Panc1 (cell line): ENCODE measurements at places on chromosomes 13 and 19.

DNA sequence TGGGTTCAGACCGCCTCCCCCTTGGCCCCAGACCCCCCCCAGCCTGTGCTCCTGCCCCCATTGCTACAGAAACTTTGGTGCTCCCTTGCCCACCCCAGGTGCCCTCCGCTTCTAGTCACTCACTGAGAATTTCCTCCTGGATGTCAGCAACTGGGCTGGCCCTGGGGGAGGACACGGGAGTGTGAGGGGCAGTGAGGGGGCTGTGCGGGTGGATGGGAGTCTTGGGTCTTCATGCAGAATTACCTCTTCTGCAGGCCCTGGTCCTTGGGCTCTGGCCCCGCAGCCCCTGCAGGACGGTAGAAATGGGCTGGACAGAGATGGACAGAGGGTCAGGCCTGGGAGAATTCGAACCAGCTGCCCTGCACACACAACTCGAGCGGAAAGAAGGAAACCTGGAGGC is 4.8 kb downstream of the LILRB5 start:
- no peak for DNase-seq

DNA sequence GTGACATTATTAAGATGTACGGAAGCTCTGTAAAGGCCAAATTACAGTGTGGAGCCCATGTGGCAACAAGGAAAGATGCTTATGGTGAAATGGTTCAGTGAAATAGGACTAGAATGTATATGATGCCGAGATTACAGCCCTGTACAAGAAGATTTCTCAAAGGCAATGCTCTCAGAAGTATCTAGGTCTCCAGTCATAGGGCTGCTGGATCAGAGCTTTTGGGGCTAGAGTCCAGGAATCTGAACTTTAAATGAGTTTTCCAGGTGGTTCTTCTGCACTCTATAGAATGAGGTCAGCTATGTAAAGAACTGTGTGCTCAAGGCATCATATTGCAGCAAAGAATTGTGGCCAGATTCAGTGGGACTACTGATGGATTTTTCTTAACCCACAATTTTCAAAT is 75.4 kb upstream of the STK24 start:
- no peak for DNase-seq

DNA sequence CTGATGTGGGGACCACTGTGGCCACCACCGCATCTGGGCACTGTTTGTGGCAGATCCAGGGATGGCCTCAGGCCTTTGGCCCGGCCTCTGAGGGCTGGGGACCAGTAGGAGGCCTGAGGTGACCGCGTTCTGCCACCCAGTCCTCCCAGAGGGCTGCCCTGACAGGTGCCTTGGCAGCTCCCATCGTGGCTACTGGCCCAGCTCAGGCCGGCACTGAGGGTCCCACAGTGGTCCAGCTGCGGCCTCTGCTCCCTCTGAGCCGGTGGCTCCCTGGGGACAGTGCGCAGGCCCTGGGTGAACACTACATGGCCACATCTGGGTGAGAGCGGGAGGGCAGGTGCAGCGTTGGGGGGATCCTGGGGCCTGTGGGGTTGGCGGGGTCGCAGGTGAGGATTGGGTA is 61.9 kb downstream of the KDM4B start:
- DNase-seq: no peak

DNA sequence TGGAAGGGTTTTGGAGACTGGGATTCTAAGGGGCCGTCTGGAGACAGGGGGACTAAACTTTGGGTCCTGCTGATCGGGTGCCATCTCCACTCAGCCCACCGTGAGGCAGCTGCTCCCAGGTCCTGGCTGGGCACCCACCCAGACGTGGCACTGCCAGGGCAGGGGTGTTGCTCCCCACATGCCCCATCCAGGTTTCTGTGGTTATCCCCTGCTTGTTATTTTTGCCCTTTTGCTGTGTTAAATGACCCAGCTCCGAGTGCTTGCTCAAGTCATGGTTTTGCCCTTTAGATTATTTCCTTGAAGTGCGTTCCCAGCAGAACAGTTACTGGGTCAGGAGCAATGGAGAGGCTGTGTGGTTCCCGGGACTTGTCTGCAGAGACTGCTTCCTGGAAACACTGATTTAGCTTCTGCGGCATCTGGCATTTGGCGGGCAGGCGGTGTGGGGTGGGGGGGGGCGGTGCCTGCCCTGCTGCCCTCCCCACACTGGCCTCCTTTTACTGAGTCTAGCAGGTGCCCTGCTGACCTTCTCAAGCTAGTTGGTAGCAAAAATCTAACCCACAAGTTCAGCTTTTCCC is 1.9 kb downstream of the RAB11B start:
- no peak for DNase-seq

- DNase-seq: no peak
These were observed 472.5 kb downstream of the COG6 start for GRCh38 chr13:40127925-40128324.

- no peak for DNase-seq
These were observed 40.1 kb downstream of the SLC7A9 start for GRCh38 chr19:32829345-32829896.

DNA sequence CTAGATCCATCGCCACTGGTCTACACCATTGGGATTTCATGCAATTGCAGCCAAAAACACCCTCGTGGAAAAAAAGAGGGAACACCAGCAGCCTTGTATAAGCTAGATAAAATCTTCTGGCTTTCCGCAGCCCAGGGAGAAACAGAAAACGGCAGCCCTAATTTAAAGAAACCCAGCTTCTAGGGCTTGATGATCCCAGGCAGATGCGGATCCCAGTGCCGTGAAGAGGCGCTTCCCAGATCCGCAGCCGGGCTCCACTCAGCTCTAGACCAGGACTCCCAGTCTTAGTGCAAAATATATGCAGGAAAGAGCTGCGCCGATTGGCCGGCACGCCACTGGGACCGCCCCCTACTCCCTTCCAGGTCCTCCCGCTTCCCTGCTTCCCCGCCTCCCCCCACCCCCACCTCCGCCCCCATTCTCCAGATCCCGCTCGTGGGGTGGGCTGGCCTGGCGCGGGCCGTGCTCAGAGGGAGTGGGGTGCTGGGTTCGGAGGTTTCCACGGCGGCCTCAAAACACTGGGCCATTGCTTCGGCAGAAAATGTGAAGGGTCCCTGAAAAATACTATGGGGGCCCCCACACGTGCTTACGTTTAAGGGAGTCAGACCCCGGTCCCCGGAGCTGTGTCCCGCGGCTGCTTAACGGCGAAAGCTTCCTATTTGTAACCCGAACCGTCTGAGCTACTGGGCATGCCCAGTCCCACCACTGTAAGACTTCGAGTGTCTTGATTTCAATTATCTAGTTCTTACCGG is 63.1 kb downstream of the SERP2 start:
- DNase-seq: peak; percentile 52

- no peak for DNase-seq
These were observed 57.3 kb downstream of the ELF1 start for GRCh38 chr13:40961826-40962225.

- DNase-seq: no peak
These were observed at the start of gene CYTH2 for GRCh38 chr19:48469289-48469881. Gene CYTH2 (plus strand): TSS chr19:48469369. CDS start chr19:48469508, 139 bp downstream.

- DNase-seq: no peak
These were observed 639.0 kb upstream of the KLHL1 start for GRCh38 chr13:70747262-70747661.

- no peak for DNase-seq
These were observed 68.2 kb upstream of the PCDH9 start for GRCh38 chr13:67298297-67298696.

GRCh38 chr19:13334801-13335481 is 171.3 kb downstream of the CACNA1A start:
- no peak for DNase-seq

DNA sequence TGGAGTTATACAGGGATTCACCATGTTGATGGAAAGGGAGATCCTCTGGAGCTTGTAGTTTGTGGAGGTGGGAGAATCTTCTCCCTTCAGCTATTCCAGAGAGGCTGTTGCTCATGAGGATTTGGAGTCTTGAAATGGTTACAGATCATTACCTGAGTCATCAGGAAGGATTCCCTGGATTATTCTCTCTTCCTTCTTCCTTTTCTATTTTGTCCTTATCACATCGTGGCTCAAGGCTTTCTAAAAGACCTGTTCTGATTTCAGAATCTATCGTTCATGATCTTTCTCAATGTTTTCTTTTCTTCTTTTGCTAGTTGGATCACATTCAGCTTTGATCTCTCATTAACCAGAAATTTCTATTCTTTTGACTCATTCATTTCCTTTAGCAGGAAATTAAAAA is 196.0 kb downstream of the KLF5 start:
- no peak for DNase-seq

- no peak for DNase-seq
These were observed at the start of gene RASA3 for GRCh38 chr13:114132419-114133121. Gene RASA3 (minus strand): TSS chr13:114132623. CDS start chr13:114132489, 134 bp downstream.

DNA sequence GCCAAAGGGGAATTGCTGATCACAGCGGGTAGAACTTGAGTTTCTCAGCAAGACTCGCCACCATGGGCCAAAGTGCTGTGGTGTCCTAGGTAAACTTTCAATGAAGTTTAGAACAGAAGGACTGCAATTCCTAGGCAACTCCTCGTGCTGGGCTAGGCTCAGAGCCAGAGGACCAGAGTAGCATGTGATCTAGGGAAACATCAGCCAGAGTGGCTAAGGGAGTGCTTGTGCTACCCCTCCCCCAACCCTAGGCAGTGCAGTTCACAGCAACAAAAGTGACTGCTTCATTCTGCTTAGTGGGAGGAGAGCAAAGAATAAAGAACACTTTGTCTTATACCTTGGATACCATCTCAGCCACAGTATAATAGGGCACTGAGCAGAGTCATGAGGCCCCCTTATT is 1658.6 kb upstream of the MIR17HG start:
- no peak for DNase-seq

- DNase-seq: no peak
These were observed 71.9 kb upstream of the IPO5 start for GRCh38 chr13:97881556-97881955.

- DNase-seq: no peak
These were observed 2.3 kb upstream of the TPM4 start for GRCh38 chr19:16073988-16074387.

- no peak for DNase-seq
These were observed 214.7 kb upstream of the MIR17HG start for GRCh38 chr13:91132786-91133185.

DNA sequence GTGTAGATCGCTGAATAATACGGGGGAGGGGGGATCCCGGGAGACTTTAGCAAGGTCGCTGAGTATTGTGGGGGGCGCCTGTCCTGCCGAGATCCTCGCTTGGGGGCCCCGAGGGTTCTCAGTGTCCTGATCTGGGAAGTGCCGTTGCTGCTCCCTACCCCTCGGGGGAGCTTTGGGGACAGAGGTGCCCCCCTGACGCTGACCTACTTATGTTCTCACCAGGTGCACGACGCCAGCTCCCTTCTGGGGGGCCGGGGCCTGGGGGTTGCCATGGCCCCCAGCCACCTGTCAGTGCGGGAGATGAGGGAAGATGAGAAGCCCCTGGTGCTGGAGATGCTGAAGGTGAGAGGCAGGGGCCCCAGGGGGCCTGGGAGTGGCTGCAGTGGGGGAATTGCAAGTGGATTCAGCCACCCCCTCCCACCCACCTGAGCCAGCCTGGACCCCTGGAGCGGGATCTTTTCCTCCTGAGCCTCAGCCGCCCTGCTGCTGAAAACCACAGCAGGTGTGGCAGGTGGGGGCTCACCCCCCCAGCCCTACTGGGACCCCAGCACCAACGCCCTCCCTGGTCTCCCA is 537 bp downstream of the NAT14 start:
- no peak for DNase-seq

GRCh38 chr13:39362652-39363381 is 240.2 kb downstream of the LHFPL6 start:
- DNase-seq: no peak

GRCh38 chr13:26222520-26223046 is 469 bp upstream of the RNF6 start:
- peak; percentile 18 for DNase-seq

DNA sequence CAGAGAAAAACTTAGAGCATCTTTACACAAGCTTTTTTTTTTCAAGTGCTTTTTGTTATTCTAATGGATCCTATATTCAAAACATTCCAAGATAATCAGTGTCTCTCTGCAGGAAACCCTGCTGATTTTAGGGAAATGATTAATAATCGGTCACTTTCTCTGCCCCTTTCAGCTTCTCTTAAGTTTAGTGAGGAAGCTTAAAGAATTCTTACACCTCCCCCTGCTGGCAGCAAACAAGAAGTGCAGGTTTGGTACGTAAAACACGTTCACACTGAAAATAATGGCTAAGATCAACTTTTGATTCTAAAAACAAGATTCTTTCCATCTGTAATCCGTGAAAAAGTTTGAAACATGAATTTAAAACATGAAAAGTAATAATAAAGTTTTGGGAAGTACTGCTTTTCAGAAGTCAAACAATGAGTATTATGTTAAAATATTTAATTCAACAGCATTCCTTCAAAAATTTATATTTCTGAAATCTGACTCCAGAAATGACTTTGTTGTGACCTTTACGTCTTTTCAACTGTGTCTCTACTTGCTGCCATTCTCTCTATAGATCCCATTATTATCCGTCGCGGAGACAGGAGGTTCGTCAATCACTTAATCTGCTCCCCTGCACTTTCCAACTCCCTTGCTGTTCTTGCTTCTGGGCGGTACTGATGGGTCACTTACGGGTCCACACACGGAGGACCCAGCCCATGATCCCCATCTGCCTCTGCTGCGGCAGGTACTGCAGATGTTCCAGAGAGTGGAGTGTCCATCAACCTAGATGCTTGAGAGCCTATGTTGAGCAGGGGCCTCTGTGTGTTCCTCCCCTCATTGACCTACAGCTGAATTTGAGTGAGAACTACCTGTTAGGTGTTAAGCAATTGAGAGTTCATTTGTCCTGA is 203.1 kb upstream of the EDNRB start:
- DNase-seq: no peak

DNA sequence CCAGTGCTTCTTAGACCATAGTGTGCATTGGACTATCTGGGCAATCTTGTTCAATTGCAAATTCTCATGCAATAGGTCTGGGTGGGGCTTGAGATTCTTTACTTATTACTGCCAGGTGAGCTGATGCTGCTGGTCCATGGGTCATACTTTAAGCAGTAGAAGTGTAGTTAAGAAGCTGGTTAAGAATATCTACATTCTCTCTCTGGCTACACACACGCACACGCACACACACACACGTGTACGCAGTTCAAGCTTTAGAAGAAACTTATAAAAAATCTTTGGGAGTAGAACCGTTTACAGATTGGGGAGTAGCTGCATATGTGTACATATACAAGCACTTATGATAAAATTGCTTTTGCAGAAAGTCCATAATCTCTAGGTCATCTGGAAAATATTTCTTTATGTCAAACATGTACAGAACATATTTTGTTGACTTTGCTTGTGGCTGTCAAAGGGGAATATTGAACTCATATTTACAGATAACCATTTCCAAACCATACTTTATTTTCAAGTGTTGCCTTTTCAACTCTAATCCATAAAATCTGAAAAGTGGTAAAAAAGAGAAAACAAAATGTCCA is 99.7 kb downstream of the GPC6 start:
- no peak for DNase-seq

GRCh38 chr13:101919541-101920181 is 467.2 kb downstream of the ITGBL1 start:
- no peak for DNase-seq

DNA sequence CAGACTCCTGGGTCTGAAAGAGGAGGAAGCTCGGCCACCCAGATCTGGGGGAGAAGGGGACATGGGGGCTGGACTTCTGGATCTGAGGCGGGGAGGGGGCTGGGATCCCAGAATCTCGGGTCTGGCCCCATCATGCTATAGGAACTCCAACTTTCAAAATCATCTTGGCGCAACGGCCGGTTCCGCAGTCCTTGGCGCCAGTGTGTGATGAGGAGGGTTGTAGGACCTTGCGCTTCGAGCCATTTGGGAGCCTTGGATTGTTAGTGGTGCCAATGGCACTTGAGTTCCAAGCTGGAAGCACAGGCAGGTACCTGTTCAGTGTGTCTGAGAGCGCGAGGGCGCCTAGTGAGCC is 324 bp downstream of the RUVBL2 start:
- DNase-seq: no peak
